Upper lobe of left lung (tissue), 6 donors: ENCODE measurements at places on chromosomes 5 and 9. TPM values are rescaled to one million over a fixed set of nuclear protein-coding genes. Genes with fewer than 3 reads are reported as not detected.

GRCh38 chr9:88544245-88544644, 9.3 kb downstream of the NXNL2 start:
- no peak for DNase-seq

DNA sequence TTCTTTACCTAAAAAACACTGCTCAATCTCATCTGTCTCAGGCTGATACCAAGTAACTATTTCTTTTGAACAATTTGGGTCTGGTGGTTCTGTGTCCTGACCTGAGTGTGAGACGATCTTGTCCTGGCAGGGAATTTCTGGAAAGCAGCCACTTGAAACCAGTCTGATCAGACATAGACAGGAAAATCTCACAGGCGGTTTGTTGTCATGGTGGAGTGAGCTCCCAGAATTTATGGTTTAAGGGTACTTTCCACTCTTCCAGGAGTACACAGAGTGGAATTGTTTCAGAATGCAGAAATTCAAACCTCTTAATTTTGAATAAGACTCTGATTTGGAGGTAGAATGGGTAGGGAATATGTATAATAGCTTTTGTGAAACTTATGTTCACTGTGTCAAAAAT, 268.2 kb downstream of the ISL1 start:
- no peak for DNase-seq

GRCh38 chr9:2012347-2012746, 2.8 kb upstream of the SMARCA2 start:
- DNase-seq: no peak

SPATA31E1 gene
- total RNA-seq: not detected

IRX2 gene
- 115 TPM for total RNA-seq

- DNase-seq: no peak
These were observed 679 bp downstream of the B4GALT1 start for GRCh38 chr9:33166231-33167083.

DNA sequence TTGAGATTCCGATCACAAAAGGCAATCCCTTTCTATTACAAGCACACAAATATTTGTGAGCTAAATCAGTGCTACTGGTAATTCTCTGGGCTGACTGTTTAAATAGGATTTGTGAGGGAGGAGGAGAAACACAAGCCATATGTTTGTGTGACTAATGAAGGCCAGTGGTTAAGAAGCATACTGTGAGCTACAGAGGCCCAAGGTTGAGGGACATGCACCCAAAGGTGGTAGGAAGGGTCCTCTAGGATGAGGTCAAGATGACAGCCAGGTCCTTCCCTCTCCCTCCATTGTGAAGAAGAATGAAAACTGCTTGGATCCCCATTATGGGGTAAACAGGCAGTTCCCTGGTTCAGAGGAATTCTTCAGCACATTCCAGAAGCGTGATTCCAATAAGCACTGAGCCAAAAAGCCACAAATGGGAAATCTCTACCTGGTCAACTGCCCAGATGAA, 83.9 kb downstream of the SPOCK1 start:
- no peak for DNase-seq

- DNase-seq: no peak
These were observed 10.8 kb downstream of the CETN3 start for GRCh38 chr5:90398726-90399125.

AJM1 gene
- total RNA-seq: 3.8 TPM

DNA sequence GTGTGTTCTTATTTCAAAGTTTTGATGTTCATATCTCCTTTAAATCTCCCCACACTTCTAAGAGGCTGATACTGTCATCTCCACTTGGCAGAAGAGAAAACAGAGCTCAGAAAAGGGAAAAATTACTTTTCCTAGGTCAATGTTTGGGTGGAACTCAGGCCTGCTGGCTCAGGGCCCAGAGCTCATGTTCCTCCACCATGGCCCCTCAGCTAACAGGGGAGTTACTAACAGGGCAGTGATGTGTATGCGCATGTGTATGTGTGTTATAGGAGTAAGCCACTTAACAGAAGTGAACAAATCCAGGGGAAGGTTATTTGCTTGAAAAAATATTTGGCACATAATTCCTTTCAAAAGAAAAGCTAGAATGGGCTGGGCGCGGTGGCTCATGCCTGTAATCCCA, 2.5 kb downstream of the C1QTNF2 start:
- no peak for DNase-seq

DNA sequence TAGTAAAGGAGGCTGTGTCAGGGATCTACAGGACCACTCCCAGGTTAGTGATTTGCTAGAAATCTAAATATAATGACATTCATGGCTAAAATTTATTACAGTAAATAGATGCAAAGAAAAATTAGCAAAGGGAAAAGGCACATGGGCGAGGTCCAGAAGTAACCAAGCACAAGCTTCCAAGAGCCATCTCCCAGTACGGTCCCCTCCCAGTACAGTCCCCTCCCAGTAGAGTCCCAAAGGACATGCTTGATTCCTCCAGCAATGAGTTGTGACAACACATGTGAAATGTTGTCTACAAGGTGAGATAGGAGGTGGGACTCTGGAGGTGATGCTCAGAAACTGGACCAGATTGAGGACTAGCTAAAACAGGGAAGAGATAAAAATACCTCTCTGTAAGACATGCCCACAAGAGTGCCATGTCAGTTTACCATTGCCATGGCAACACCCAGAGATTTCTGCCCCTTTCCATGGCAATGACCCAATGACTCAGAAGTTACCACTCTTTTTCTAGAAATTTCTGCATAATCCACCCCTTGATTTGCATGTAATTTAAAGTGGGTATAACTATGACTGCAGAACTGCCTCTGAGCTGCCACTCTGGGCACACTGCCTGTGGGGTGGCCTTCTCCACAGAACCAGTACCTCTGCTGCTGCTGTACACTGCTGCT, 27.9 kb upstream of the CEMIP2 start:
- DNase-seq: no peak

- peak; percentile 98 for DNase-seq
These were observed 1.9 kb upstream of the CNTFR start for GRCh38 chr9:34591248-34591916.

- DNase-seq: no peak
These were observed 411 bp upstream of the MAT2B start for GRCh38 chr5:163505049-163505367.

DNA sequence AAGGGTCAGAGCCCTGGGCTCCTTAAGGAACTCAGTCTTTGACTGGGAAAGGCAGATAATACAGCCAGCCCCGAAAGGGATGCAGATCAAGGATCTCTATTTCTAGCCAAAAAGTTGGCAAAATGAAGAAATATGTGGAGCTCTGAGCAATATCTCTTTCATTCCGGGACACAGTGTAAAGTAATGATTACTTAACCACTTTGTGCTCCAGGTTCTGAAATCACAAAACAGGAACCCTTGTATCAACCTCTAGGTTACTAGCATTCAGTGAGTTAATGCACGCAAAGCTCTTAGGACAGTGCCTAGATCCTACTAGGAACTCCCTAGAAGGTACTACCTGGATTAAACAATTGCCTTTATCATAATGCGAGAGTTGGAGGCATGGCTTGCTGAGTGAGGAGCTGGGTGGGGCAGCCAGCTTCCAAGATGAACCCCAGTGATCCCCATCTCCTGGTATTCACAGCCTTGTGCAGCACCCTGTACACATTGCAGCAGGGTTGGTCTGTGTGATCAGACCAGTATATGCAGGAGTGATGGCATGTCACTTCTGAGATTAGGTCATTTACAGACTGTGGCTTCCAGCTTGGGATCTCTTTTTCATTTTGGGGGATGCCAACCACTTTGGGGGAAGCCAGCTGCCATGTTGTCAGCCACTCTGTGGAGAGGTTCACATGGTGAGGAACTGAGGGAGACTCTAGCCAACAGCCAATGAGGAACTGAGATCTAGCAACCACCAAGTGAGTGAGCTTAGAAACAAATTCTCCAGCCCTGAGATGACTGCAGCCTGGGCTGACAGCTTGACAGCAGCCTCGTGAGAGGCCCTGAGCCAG, 103.1 kb upstream of the SLC44A1 start:
- peak; percentile 41 for DNase-seq

- no peak for DNase-seq
These were observed 104.1 kb downstream of the ADAMTS2 start for GRCh38 chr5:179241175-179241574.

DNA sequence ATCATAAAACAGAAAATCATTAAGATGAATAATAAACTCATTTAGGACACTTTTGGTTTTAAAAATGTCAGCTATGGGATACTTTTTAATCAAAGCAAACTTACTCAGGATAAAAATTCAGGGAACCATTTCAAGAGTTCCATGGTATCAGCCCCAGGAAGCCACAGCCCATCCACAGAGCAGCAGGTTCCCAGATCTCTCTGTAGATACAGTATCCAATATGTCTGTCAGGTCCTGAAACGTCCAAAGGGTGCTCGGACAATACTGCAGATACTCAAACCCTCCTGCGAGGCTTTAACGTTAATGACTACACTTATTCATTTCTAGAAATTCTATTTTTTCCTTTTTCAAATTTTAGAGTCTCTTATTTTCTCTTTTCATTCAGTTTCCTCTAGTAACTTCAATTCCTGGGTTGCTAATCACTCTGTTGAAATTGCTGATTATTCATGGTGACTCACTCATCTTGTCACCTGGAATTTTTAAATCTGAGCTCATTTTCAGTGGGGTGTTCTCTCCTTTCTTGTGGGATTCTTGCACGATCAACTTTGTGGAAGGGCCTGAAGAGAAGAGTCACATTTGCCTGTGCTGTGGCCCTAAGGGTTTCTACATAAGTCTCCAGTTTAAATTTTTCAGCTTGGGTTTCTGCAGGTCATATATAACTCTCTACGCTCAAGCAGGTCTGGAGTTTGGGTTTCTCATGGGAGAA, 435.8 kb downstream of the CTNND2 start:
- DNase-seq: no peak

GRCh38 chr5:173333925-173334661, 5.9 kb upstream of the STC2 start:
- no peak for DNase-seq

DNA sequence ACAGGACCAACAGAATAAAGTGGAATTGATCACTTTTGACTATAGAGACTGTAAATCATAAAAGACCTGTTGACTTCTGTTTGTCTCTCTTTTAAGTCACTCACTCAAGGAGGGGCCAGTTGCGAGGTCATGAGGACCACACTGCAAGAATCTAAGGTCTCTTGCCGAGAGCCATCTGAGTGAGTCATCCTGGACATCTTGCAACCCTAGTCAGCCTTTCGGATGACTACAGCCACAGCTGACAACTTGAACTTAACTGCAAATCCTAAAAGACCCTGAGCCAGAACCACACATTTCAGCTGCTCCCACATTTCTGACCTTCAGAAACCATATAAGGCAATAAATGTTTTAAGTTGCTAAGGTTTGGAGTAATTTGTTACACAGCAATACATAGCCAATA, 129.7 kb upstream of the RAD23B start:
- no peak for DNase-seq

SLC22A4 gene
- 13.8 TPM for total RNA-seq

MAT2B gene
- total RNA-seq: 42.3 TPM

- DNase-seq: no peak
These were observed 82.5 kb downstream of the NFIB start for GRCh38 chr9:14231196-14231990.

GRCh38 chr5:80995908-80996307, 35.7 kb downstream of the RASGRF2 start:
- DNase-seq: no peak

DNA sequence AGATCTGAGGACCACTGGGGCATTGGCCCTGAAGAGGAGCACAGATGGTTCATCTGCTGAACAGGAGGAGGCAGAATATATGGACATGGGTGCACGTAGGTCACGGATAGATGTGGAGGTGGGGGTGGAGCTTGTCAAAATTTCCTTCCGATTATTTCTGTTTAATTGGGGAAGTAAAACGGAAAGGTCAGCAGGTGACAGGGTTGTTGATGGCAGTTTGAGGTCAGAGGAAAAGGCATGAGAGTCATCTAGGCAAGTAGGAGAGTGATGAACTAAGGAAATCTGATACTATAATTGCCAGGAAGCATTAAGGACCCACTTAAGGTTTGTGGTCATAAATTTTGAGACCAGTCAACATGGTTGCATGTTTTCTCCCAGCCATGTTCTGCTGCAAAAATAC, 8.4 kb upstream of the FAM81B start:
- no peak for DNase-seq

DNA sequence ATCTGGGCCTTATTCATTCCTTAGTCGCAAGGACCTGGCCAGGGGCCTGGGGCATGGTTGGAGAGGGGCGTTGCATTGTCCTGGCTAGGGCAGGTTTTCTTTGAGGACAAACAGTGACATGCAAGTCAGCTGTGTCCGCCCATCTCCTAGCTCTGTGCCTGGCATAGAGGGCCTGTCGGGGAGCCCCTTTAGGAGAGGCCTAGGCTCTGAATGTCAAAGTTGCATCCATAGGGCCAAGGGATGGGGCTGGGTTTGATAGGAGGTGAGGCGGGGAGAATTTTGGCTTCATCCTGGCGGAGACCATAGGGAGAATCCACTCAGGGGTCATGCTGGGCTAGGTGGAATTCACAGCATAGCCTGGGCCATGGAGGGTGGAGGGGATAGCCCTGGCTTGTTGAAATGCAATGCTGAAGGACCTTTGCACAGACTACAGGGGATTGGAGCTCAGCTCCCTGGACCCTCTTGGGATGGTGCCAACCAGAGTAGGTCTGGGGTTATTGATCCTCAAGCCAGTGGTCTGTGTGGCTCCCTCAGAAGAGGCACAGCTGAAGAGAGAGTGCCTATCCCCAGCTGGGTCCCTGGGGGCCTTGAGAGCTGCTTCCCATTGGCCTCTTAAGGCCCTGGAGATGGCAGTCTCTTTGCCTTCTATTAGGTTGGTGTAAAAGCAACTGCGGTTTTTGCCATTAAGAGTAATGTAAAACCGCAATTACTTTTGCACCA, 104.0 kb downstream of the RGS3 start:
- DNase-seq: no peak

- DNase-seq: peak; percentile 31
These were observed 372.8 kb upstream of the RFX3 start for GRCh38 chr9:3898461-3899218.

- DNase-seq: no peak
These were observed 19.4 kb upstream of the C5orf63 start for GRCh38 chr5:127092690-127093089.

GRCh38 chr9:2059274-2059929, 44.3 kb downstream of the SMARCA2 start:
- no peak for DNase-seq

- no peak for DNase-seq
These were observed at the start of gene ANKRD55 for GRCh38 chr5:56233230-56233629. Gene ANKRD55, minus strand, starts transcription at chr5:56233330. Its CDS starts 417 bp downstream, at chr5:56232913.

FOXD4L5 gene
- 0.29 TPM for total RNA-seq
